ENCODE measurements at places on chromosomes 13 and 19. TPM values are rescaled to one million over a fixed set of nuclear protein-coding genes. Genes with fewer than 3 reads are reported as not detected.

DNA sequence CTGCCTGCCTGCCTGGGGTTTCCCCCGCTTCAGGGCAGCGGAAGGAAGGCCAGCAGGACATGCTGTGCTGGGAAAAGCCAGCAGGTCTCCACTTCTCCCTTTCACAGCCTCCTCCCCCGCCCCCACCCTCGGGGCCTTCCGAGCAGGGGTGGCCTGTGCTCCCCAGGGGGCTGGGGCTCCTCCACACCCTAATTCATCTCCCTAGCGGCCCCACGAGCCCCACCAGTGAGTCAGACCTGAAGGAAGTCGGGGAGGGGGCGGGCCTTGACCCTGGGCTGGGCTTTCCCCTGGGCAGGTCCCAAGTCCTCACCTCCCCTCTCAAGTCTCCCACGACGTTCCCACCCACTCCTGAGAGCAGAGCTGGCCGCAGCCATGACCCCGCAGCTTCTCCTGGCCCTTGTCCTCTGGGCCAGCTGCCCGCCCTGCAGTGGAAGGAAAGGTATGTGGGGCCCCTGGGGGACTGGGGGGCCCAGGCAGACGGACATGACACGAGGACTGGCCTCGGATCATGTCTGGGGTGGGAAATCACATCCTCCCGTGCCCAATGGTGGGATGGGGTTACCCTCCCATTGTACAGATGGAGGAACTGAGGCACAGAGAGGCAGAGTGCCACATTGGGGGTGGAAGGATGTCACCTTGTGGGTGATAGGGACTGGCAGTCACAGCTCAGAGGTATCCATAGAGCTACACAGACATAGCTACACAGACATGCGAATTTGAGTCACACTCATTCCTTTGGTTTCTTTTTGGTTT, at the start of gene EBI3:
EBI3 (plus strand) TSS at position 345 of the 753 bp plus-strand sequence; CDS start at position 373, 28 bp downstream.
- DNase-seq, result no peak

- no peak for DNase-seq
Observed at GRCh38 chr13:111990362-111990761, 76.6 kb upstream of the SOX1 start.

The OVOL3 gene
- not detected for total RNA-seq

The OXGR1 gene
- 1.7 TPM for total RNA-seq

- DNase-seq, result peak; percentile 0
Observed at GRCh38 chr13:40631605-40632004, 34.8 kb downstream of the FOXO1 start.

GRCh38 chr13:89541091-89542030, 1806.1 kb upstream of the MIR17HG start:
- DNase-seq, result no peak

- no peak for DNase-seq
Observed at GRCh38 chr13:68708336-68708908, 1399.2 kb upstream of the ATXN8OS start.

- no peak for DNase-seq
Observed at GRCh38 chr13:107518780-107519179, 696.6 kb downstream of the LIG4 start.

GRCh38 chr13:43529796-43530195, 257.0 kb downstream of the ENOX1 start:
- DNase-seq, result no peak

GRCh38 chr13:113907635-113908617, 44.0 kb upstream of the GAS6 start:
- DNase-seq, result peak; percentile 70

The N4BP2L2 gene
- 81.2 TPM for total RNA-seq

GRCh38 chr19:46624958-46625661, at the start of gene PTGIR:
Gene PTGIR (minus strand): TSS chr19:46625089. CDS start chr19:46624225, 864 bp downstream.
- peak; percentile 95 for DNase-seq

The PCDH9 gene
- 56.2 TPM for total RNA-seq

- DNase-seq, result no peak
Observed at GRCh38 chr13:50529154-50529882, 314.2 kb downstream of the DLEU7 start.

The LIM2 gene
- total RNA-seq, result not detected

- DNase-seq, result no peak
Observed at GRCh38 chr13:83332751-83333150, 549.5 kb downstream of the SLITRK1 start.

GRCh38 chr13:110812869-110813645, 99.6 kb downstream of the ING1 start:
- no peak for DNase-seq

- no peak for DNase-seq
Observed at GRCh38 chr13:29000826-29001225, 180.7 kb downstream of the MTUS2 start.

DNA sequence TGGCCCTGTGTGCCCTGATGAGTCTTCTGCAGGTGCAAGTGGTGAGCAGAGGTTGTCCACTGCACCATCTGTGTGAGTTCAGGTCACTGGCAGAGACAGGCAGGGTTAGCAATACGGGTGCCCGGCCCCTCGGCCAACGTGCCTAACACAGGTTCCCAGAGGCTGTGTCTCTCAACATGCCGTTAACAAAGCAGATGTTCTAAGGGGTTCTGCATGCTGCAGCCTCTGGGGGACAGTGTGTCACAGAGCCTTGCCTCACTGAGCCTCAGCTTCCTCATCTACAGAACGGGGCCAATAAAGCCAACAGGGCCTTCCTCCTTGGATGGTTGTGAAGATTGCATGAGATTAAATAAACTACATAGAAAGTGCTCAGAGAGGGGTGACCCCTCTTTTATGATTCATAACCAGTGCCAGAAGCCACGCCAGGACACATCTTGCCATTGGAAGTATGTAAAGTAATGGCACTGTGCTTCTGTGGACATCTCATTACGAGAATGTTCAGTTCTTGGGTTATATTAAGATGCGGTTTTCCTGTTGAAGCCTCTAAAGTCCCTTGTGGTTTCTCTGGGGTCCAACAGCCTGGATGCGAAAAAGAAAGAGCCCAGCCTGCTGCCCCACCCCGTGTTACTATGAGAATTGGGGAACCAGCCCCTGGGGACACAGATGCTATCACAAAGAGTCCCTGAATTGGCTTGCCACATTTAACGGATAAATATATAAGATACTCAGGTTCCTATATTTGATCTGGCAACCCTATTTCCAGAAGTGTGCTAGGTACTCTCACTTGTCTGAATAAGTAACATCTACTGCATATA, 11.2 kb upstream of the ARHGEF18 start:
- no peak for DNase-seq

- DNase-seq, result peak; percentile 87
Observed at GRCh38 chr19:31821346-31821745, 472.1 kb upstream of the TSHZ3 start.

DNA sequence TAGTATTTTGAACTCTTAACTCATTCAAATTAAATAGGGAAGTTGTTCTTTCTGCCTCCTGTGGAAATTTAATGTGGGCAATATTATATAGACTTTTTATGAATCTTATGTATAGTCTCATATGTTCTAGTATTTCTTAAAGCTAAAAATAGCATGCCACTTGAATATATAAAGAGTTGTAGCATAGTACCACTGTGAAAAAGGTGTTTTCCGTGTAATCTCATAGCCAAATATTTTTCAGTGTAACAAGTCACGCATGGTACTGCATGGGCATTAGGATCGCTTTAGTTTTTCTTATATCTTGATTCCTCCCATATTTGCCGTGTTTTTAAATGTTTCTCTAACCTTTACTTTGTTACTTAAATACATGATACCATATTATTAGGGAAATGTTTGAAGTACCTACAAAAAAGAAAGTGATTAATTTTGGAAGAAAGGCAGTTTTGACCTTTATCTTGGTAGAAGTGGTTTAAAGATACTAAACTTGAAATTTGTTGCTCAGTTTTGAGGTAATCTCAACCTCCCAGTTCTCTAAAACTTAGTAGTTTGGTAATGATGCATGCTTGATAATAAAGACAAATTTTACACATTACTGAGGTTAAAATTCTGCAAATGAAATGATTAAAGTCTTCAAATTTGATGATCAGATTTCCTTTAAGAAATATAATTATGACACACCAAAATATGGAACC, 81.2 kb downstream of the PAN3 start:
- DNase-seq, result no peak

- no peak for DNase-seq
Observed at GRCh38 chr19:11377756-11378155, 3.3 kb downstream of the SWSAP1 start.

The LCP1 gene
- total RNA-seq, result 15.0 TPM

The ATP7B gene
- total RNA-seq, result 5.2 TPM

GRCh38 chr19:41588497-41589209, 12.7 kb downstream of the CEACAM21 start:
- DNase-seq, result peak; percentile 86

DNA sequence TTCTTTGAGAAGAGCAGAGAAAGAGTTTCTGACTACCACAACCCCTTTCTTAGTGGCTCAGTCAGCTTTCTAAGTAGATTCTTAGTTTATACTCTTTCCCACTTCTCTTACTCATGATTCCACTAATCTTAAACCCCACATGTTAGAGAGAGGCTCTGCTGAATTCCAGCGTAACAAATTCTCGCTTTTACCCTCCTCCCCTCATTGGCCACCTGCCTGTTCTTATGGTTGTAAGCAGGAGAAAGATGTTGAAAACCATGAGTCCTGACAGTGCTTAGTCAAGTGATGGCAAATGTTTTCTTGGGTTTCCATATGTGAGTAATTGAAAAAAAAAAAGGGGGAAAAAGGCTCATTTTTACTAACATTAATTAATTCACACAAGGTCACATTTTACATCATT, 125.9 kb downstream of the ZDHHC20 start:
- DNase-seq, result no peak

- DNase-seq, result no peak
Observed at GRCh38 chr13:26601669-26602068, 44.2 kb downstream of the WASF3 start.

- DNase-seq, result no peak
Observed at GRCh38 chr13:27599096-27599495, 21.2 kb downstream of the LNX2 start.

DNA sequence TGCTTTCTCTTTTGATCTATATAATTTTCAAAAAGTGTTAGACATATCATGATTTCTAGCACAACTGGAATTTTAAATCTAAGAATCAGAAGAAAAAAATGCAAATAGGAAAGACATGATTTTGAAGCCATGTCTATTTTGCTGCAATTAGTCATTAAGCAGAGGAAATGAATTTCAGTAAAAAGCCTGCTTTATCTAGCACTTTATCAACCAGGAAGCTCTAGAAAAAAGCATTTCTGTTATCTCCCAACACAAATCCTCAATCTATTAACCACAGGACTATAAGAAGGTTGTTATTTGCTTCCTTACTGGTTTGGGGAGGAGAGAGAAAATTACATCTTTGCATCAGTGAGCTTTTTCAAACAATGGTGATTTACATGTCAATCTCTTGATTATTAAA, 716.7 kb downstream of the DIAPH3 start:
- no peak for DNase-seq

DNA sequence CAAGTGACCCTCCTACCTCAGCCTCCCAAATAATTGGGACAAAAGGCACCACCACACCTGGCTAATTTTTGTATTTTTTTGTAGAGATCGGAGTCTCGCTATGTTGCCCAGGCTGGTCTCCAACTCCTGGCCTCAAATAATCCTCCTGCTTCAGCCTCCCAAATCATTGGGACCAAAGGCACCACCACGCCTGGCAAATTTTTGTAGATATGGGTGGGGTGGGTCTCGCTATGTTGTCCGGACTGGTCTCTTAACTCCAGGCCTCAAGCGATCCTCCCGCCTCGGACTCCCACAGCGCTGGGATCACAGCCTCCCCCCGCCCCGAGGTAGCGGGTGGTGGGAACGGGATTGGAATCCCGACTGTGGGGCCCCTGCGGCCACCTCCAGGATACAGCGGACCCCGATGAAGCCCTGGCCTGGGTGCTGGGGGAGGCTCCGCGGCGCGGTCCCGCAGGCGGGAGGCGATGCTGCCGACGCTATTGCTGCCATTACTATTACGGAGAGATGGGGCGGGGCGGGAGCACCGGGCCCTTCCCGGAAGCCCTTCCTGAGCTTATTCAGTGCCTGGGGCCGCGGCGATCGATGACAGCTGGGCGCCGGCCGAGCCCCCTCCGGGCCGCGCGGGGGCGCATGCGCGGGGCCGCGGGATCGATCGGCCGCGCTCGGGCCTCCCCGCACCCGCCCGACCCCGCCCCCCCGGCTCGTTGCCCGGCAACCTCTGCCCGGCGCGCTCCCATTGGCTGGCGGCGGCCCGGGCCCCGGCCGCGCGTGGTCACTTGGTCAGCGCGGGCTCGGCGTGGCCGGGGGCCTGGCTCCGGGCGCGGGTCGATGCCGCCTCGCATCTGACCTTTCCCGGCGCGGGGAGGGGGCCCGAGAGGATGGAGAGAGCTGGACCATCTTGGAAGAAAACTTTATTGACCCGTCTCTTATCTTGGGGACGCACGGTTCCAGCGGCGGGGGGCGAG, 27.9 kb upstream of the ONECUT3 start:
- no peak for DNase-seq

GRCh38 chr13:44274771-44275205, 98.8 kb upstream of the SERP2 start:
- DNase-seq, result no peak

The RGS9BP gene
- 3.7 TPM for total RNA-seq

The PIK3R2 gene
- 4.2 TPM for total RNA-seq

The SEMA6B gene
- total RNA-seq, result 9.8 TPM

- DNase-seq, result no peak
Observed at GRCh38 chr19:29622166-29623070, 16.3 kb downstream of the POP4 start.

The HIF3A gene
- 123 TPM for total RNA-seq

- DNase-seq, result no peak
Observed at GRCh38 chr13:109652531-109652930, 133.9 kb downstream of the IRS2 start.

DNA sequence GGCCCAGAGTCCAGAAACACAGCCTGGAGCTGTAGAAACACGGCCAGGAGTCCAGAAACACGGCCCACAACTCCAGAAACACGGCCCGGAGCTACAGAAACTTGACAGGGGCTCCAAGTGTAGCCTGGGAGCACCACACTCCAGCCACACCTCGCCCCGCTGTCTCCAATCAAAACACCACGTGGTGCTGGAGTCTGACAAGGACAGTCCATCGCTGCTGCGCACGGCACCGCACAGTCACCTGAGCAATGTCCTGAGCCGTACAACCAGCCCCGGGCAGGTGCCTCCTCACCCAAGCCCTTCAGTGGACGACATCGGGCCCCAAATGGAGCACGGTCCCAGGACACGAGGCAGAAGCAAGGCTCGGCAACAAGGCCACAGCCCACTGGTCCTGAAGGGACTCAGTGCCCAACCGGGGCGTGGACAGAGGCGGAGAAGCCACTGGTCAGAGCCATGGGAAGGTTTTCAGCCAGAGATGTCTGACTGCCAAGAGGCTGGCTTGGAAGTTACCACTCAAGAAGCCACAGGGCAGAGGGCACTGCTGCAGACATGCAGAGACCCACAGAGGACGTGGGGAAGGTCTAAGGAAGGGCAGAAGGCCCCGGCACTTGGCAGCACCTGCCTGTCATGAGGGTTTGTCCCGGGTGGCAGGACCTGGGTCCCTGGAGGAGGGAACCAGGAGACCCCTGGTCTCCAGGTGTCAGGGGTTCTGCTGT, 19.7 kb upstream of the PLPP2 start:
- DNase-seq, result no peak

The SIGLEC9 gene
- total RNA-seq, result 9.4 TPM

DNA sequence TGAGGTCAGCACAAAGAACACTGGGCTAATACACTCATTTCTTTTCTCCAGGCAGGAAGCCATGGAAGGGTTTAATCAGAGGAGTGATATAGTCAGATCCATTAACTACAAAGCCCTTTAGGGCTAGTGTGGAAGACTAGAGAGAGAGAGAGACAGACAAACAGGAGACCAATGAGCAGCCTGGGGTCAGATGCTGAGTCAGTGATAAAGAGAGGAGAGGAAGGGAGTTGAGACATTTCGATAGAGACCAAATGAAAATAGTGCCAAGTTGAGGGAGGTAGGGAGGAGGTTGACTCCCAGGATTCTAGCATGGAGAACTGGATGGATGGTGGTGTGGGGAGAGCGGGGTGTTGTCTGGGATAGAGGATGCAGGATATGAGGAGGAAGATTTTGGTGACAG, 18.2 kb downstream of the ZNF473 start:
- no peak for DNase-seq

Measured in esophagus muscularis mucosa (tissue), 4 donors.